ENCODE measurements at places on chromosomes 2 and 18. TPM values are rescaled to one million over a fixed set of nuclear protein-coding genes. Genes with fewer than 3 reads are reported as not detected.

Gene ALKAL2
- total RNA-seq: not detected

Gene CHST9
- 0.90 TPM for total RNA-seq

Gene FBXO15
- 0.30 TPM for total RNA-seq

Gene DSEL
- total RNA-seq: 6.8 TPM

Gene STPG4
- not detected for total RNA-seq

Gene FAM124B
- 1.5 TPM for total RNA-seq

Gene EFHD1
- 11.5 TPM for total RNA-seq

Gene LRRC30
- not detected for total RNA-seq

GRCh38 chr2:231708773-231709635 lies 679 bp downstream of the PTMA start:
- no peak for DNase-seq

DNA sequence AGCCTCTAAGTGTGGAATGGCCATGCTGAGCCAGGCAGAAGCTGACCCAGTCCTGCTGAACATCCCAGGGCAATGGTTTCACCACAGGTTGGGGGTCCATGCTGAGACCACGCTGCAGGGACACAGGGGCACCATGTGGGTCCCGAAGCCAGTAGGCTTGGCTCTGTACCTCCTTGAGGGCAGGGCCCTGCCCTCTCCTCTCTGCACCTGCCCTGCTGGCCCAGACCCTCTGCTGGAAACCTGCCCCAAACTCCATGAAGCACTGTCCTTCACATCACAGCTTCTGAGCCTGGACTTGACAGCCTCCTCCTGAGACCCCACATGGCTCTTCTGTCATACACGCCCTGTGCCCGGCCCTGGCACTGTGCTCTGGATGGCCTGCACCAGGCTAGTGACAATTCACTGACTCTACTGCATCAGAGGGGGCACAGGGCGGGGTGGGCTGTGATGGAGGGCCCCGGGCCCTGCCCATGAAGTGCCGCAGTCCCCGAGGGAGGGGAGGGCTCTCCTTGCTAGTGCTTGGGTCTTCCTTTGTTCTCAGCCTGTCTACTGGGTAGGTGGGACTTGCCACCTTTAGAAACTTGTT lies 24.7 kb downstream of the HS6ST1 start:
- DNase-seq: no peak

- no peak for DNase-seq
These were observed 51.0 kb upstream of the ACTR3 start for GRCh38 chr2:113838744-113839444.

DNA sequence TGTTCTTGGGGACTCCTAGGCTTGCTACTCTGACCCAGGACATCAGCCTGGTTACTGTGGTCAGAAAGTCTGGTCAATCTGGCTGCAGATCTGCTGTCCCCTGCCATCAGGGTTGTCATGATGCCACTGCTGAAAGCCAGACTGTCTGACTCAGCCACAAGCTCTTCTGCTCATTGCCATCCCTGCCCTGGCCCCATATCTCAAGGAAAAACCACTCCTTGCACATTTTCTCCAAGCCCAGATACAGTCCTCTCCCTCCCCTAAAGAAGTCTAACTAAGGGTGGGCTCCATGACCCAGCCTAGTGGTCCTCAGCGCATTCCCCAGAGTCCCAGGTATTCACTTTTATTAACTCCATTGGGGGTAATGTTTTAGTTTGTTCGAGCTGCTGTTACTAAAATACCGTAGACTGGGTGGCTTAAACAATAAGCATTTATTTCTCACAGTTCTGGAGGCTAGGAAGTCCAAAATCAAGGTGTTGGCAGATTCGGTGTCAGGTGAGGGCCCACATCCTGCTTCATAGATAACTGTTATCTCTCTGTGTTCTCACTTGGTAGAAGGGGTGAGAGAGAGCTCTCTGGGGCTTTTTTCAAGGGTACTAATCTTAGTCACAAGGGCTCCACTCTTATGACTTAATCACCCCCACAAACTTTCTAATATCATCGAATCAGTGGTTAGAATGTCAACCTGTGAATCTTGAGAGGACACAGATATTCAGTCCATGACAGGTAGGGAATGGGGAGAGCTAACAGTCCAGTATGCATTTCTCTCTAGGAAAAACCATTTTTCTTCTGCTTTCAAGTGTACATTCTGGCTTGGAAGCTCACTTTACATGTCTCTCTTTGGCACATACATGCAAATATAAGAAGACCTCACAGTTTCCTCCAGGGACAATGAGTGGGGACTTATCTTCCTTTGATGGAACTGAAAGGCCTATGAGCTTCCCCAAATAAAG lies 94.8 kb upstream of the CXCR4 start:
- no peak for DNase-seq

DNA sequence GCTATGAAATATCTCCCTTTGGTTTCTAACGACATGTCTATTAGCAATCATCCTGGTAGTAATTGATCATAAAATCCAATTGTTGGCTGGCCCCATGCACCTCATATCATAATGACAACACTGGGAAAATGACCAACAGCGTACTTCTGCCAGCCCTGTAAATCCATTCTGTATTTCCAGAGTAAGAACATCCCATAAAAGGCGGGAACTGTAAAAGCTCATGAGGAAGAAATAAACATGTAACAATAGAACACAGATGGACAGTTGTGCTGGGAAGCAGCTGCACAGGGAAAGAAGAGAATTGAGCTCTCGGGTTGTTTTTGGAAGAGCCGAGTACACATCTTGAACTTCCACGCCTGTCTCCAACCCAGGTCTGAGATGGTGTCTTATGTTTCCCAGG lies 218.7 kb downstream of the CMPK2 start:
- no peak for DNase-seq

- DNase-seq: no peak
These were observed 33.4 kb upstream of the ATP8B1 start for GRCh38 chr18:57836557-57836956.

- DNase-seq: no peak
These were observed 60.9 kb downstream of the AAK1 start for GRCh38 chr2:69582582-69583176.

DNA sequence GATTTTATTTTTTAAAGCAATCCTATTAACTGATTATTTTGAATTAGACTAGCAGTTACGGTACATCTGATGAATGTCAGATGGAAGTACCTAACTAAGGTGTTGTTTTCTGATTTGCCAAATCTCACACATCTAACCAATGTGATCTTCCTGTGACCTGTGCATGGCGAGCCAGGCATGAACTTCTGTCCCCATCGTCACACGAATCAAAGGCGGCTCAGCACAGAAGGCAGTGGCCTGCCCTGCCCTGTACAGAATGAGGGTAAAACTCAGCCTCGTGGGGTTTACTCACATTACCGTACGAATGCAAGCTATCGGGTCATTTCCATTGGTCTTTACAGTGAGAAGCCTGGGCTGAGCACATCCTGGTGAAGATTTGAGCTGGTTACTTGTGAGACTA lies 87.3 kb downstream of the WDSUB1 start:
- DNase-seq: no peak

DNA sequence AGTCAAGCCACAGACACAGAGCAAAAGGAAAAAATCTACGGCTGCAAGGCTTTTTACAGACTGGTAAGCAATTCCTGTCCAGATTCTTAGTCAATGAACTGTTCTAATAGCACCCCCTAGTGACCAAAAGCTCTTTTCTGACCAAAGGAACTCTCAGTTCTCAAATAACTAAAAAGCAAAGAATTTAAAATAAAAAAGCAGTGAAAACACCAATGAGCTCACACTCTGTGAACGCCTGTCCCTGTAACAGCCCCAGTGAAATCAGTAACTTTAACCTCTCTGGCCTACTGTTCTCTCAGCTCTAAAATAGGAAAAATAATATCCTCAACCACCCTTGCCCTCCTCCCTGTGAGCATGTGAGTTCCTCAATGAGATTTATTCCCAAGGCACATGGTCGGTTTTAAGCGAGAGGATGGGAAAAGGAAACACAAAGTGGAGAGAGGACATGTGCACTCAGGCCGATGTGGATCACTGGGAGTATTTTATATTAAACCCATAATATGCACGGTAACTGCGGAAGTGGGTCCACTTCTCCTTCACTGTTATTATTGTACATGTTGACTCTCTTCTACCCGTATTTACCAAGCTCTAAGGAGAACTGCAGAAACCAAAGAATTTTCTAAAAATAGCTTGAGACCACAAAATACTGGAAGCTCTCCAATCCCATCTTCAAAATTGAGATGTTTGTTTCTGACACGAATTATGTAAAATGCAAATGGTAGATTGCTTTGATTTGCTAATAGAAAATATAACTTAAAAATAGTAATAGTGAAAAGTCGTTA lies 128.5 kb downstream of the STK39 start:
- DNase-seq: no peak

DNA sequence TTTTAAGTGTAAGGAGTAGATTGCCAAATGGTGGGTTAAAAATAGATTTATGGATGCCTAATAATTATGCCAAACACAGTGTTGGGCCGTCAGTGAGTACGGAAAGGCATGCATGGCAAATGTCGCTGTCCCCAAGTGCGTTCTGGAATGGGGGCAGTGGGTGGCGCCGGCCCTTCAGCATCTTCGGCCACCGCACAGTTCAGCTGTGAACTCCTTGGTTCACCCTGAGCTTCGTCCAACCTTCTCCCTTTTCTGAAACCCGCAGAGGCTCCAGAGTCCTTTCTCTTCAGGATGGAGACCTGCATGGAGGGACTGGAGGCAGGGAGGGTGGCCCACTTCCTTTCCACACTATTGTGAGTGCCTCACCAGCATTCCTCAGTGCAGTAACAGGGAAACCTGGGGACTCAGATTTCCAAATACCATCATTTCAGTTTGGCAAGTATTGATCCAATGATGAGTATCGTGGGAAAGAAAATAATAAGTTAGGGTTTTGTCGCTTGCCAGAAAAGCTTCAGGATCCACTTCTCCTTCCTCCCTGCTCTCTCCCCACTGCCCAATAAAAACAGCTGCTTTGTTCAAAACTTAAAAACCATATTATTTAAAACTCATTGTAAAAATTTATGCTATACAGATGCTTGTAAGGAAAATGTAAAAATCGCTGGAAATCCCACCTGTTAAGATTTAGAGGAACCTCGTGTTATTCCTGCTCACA lies 74.6 kb upstream of the TXNDC2 start:
- no peak for DNase-seq

DNA sequence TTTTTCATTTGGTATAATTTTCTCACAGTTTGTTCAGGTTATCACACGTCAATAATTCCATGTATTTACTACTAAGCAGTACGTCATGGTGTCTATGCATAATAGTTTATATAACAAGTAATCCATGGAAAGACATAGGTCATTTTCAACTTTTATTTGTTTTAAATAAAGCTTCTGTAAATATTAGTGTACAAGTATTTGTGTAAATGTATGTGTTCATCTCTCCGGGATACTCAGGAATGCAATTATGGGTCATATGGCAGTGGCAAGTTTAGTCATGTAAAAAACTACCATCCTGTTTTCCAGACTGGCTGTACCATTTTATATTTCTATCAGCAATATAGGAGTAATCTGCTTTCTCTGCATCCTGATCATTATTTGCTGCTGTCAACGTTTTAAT lies 231.1 kb upstream of the ZNF804A start:
- no peak for DNase-seq

DNA sequence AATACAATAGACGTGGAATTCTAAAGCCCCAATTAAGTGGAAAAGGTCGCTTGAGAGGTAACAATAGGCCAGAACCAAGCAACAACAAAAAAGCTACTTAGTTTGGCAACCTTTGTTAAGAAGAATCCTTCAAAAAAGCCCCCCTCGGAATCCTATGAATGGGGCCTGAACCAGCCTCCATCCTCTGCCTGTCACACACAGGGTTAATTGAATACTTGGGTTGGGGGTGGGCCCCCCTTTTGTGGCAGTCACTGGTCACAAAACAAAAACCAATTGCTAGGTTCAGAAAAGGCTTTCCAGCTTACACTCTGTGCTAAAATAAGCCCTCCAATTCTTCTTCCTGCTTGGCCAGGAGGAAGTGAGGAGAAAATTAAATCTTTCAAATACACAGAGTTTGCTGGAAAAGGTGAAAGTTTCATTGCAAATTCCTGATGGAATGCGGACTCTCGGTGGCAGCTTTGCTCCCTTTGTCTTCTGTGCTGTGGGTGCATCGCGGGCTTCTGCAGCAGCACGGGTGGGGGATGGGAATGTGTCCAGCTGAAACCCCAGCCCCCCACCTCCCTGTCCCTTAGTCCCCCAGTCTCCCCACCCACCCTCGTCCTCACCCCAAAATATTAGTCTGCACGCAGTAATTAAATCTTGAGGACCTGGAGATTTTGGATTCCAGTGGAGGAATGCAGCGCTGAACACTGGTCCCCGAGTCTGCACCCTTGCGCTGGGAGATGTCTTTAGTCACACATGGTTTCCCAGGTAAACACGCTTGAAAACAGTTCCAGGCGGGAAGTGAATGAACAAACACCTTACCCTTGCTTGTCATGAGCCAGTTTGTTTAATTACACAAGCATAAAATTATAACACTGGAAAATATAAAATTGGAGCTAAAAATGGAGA lies 254.3 kb downstream of the SOX11 start:
- no peak for DNase-seq

GRCh38 chr2:79994965-79995364 lies 309.6 kb downstream of the LRRTM1 start:
- DNase-seq: no peak

DNA sequence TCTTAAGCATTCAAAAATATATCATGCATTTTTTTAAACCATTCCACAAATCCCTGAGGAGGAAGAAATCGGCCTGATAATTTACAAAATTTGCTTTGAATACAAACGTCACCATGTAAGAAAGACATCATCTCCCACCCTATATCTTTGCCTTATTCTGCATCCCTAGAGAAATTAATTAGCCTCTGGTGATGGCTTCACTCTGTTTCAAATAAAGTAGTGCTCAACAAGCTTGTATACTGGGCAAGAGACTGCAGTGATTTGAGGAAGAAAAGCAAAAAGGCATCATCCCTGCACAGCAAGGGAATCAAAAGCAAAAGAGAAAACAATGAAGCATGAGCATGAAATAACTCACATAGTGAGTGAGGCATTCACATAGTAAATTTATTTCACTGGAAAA lies 375.5 kb downstream of the CDH7 start:
- DNase-seq: no peak

GRCh38 chr2:144183727-144184126 lies 336.2 kb downstream of the ZEB2 start:
- DNase-seq: no peak

DNA sequence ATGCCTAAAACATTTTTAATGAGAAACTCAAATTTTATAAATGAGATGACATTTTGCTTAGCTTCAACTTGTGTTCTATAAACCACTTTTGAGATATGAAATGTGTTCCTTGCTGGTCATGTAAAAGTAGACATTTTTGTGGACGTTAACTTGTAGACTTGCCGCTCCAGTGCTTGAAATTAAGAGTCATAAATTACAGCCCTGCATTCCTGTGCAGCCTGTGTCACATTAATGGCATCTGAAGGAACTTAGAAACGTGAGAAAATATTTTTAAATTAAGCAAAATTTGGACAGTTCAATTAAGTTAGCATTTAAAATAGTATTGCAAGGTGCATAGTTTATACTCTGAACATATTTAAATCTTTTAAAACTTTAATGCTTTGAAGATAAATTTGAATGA lies 98.3 kb upstream of the LDLRAD4 start:
- DNase-seq: no peak

- DNase-seq: no peak
These were observed 57.6 kb downstream of the SDC1 start for GRCh38 chr2:20167356-20167755.

GRCh38 chr2:171390941-171391516 lies 42.8 kb downstream of the METTL8 start:
- DNase-seq: no peak
